ENCODE measurements at places on chromosomes 12 and 14.
A peak's percentile ranks its signal among the peaks of the same experiment; 100 is the strongest.

- DNase-seq, result peak; percentile 26
These were observed 43.0 kb downstream of the LRIG3 start for GRCh38 chr12:58877243-58877743.

GRCh38 chr14:103527408-103528145, 1.4 kb upstream of the TRMT61A start:
- DNase-seq, result no peak

DNA sequence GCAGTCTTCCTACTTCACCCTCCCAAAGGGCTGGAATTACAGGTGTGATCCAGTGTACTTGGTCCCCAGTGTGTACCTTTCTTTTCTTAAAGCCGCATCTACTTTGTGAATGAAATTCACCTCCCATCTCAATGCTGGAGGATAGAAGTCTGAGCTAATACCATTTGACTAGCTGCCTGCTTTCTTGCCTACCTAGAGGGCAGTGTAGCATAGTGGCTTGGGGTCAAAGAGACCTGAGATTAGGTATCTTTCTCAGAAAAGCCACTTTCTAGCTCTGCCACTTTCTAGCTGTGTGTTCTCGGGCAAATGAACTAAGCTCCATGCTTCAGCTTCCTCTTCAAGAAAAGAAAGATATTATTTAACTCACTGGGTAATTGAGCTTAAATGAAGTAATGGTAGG, 16.9 kb downstream of the SMOC1 start:
- DNase-seq, result no peak

GRCh38 chr12:95506707-95507523, 33.0 kb downstream of the METAP2 start:
- DNase-seq, result no peak

DNA sequence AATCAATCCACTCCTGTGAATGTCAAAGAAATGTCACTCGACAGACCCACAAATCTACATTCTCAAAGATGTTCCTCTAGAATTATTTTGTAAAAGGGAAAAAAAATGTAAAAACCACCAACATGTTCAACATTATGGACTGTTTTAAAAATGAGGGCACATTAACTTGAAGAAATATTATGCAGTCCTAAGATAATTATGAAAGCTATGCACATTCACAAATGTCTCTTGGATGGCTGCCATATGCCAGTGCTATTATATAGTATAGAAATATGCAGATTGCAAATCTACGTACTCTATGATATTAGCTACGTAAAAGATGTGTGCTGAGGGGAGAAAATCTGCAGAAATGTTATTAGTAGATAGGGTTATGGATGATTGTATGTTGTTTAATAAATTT, 334.2 kb downstream of the BMP4 start:
- no peak for DNase-seq

GRCh38 chr12:127809275-127809674, 457.7 kb upstream of the TMEM132C start:
- no peak for DNase-seq

- DNase-seq, result no peak
These were observed 85.5 kb downstream of the STON2 start for GRCh38 chr14:81314443-81315175.

DNA sequence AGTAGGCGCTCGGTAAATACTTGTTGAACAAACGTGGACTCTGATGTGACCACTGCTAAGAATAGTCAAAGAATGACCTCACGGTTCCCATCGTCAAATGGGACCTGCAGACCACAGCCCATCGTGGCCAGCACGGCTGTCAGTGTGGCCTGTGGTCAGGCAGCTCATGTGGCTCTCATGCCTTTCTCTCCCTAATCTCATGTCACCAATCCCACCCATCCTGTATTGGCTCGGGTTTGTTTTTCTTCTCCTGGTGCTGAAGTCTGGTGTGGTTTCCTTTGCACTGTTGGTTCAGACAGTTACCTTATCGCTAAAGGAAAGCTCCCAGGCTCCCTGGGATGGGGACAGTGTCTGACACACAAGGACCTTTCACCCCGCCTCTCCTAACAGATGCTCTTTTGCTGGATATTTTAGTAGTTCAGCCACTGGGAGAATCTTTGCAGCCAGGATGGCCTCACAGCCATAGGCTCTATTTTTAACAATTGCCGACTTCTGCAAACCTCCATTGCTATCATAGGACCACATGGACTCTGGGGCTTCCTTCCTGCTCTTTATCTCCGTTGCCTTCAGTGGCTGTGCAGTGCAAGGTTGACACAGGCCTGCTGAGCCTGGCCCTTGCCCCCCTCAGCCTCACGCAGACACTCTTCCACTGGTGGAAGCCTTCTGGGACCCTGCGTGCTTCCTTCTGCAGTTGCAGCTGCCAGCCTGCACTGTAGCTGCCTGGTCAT, 293.1 kb upstream of the FKBP4 start:
- DNase-seq, result no peak

DNA sequence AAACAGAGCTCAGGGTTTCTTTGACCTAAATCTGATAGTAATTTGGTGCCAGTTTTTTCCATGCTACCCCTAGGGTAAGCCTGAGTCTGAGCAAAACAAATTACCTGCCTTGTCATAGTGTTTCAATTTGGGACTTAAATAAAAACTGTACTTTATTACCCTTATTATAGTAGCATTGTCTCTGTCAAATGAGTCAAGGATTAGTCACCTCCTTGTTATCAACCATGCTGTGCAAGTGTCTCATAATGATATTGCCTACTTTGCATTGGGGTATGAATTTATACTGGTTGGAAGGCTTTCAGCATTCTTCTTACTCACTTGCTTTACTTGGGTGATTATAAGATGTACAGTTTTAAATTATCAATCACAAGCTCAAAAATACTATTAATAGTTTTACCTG, 380.0 kb downstream of the LRFN5 start:
- no peak for DNase-seq

DNA sequence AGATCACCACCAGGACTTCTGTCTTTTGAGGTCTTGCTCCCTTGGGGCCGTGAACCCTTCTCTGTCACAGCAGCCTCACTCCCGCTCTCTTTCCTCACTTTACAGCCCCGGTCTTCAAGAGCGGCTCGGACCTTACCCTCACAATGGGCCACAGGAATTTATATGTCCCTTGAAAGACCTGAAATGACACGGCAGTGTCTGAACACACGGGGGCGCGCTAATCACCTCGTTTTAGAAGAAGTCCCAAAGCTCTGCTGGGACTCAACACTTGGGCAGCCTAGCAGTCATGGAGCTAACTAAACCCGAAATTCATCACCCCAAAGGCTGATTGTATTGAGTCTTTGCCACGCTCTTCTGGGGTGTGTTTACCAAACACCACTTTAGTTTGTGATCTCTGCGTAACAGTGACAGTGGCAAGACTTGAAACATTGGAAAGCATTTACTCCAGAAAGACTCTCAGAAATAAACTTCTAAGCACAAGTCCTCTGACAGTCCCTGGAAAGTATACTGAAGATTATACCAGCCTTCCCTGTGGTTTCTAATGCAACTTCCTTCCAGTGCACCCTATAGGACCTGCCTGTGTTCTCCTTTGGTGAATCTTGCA, 29.0 kb downstream of the SERPINA11 start:
- DNase-seq, result no peak

DNA sequence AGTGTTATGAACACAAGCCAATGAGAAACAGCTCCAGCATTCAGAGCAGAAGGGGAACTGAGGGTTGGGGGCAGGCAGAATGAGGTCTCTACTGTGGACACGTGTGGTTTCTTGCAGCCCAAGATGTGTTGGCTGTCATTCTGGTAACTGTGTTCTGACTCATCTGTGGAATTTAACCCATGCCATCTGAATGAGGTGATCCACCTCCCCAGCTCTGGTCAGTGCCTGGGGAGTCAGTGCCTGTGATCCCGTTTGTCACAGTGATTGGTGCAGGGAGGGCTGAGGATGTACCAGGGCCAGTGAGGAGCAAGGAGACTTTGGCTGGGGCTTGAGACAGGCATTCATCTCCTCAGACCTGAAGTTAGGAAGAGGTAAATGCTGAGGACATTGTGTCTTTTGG, 216.8 kb downstream of the MSRB3 start:
- no peak for DNase-seq

- no peak for DNase-seq
These were observed 28.7 kb downstream of the CRACR2A start for GRCh38 chr12:3723916-3724805.

DNA sequence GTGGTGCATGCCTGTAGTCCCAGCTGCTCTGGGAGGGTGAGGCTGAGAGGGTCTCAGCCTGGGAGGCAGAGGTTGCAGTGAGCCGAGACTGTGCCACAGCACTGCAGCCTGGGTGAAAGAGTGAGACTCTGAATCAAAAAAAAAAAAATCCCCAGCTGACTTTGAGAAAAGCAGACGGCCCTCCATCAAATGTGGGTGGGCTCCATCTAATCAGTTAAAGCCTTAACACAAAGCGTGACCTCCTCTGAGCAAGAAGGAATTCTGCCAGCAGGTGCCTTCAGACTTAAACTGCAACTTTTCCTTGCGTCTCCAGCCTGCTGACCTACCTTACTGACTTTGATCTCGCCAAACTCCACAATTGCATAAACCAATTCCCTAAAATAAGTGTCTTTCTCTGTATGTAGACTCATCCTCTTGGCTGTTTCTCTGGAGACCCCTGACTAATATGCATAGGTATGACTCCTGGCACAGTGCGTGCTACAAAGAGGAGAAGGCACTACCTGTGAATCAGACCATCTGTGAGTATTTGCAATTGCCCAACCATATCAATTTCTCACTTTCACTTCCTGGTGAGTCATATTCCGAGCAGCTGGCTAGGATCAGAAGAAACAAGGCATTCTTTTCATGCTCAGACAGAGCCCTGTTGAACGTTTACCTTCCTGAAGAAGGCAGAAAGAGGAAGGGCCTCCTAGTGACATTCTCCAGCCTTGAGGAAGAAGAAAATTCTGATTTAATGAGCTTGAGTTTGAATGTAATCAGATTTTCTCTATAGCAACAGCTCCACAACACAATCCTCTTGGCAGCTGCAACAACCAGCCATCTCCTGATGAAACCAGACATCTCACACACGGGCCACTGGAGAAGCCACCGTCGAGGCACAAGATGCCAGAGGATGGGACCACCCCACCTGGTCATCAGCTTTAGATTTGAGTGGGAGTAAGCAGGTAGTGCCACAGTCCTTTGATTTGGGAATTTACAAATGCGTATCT, 54.3 kb downstream of the CLMN start:
- peak; percentile 64 for DNase-seq

Measured in NCI-H345 (cell line).